HepG2 (cell line): ENCODE measurements at places on chromosomes 5 and 9.

GRCh38 chr9:130897848-130898551, 1.4 kb upstream of the QRFP start:
- H3K27ac ChIP-seq, result no peak overlapping the region
- DNase-seq, result no peak
- peaks cover 24% of the 10 kb centered on the region for H3K27me3 ChIP-seq
- H3K4me1 ChIP-seq, result no peaks in the 10 kb centered on the region
- no peak overlapping the region for H3K4me3 ChIP-seq

GRCh38 chr5:171336521-171337209, 27.6 kb downstream of the TLX3 start:
- no peak for DNase-seq
- H3K36me3 ChIP-seq, result no peaks in the 10 kb centered on the region
- no peak overlapping the region for H3K4me3 ChIP-seq

GRCh38 chr9:131258698-131259431, 17.4 kb downstream of the FAM78A start:
- H3K4me3 ChIP-seq, result no peak overlapping the region
- peaks cover 29% of the 10 kb centered on the region for H3K4me1 ChIP-seq
- no peak for DNase-seq
- H3K27ac ChIP-seq, result no peak overlapping the region

- no peak for DNase-seq
- no peak overlapping the region for H3K27ac ChIP-seq
- no peak overlapping the region for H3K4me3 ChIP-seq
- H3K36me3 ChIP-seq, result no peaks in the 10 kb centered on the region
- no peaks in the 10 kb centered on the region for H3K27me3 ChIP-seq
These were observed 128.1 kb downstream of the STARD4 start for GRCh38 chr5:111384220-111384619.

DNA sequence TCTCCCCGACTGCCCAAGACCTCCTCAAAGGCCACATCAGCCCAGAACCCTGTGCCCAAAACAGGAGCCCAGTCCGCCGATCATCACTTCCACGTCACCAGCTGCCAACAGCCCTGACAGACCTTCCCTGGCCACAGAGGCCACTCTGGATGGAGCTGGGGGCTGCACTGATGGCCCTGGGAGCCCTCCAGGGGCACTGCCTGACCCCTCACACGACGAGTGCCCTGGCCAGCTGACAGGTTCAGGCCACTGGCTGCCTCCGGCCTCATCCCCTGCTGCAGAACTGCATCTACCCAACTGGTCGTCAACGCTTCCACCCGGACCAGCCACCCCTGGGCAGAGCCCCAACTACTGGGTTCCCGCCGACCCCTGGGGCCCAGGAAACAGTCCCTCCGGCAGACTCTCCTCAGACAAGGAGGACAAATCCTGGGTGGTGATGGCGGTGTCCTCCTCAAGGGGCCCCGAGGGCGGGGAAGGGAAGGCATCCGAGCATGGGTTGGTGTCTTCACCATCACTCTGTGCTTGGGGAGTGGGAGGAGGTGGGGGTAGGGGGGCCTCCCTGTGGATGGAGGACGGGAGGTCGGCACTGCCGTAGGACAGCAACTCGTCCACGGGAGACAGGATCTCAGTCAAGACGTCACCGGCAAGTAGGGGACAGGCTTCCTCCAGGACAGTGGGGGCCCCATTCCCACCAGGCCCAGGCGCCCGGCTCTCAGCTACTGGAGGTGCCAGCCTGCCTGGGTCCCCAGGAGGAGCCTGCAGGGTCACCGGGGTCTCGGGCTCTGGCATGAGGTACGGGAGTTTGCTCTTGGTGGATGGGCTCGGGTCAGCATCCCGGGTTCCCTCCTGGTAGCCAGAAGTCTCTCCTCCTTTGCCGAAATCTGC, 7.9 kb upstream of the QSOX2 start:
- DNase-seq, result no peak
- peaks cover 51% of the 10 kb centered on the region for H3K4me1 ChIP-seq
- H3K36me3 ChIP-seq, result no peaks in the 10 kb centered on the region
- no peak overlapping the region for H3K4me3 ChIP-seq
- no peak overlapping the region for H3K27ac ChIP-seq
